Epithelial cell of umbilical artery (primary cell): ENCODE measurements at places on chromosomes 2 and 18. TPM values are rescaled to one million over a fixed set of nuclear protein-coding genes. Genes with fewer than 3 reads are reported as not detected.

Gene HOXD8
- 6.2 and 7.8 TPM in 2 replicates for total RNA-seq

Gene MTX2
- 33.7 and 38.3 TPM in 2 replicates for total RNA-seq

Gene MSTN
- not detected in 2 replicates for total RNA-seq

Gene RBMS1
- total RNA-seq: 59.8 and 69.0 TPM in 2 replicates

Gene COL3A1
- total RNA-seq: 24.0 and 46.7 TPM in 2 replicates

Gene ITGB6
- under 0.01 TPM in 1 of 2 replicates, not detected in the other for total RNA-seq

Gene TMEM198
- not detected in 2 replicates for total RNA-seq

Gene IRS1
- total RNA-seq: under 0.01 and 0.30 TPM in 2 replicates

Gene ALPI
- total RNA-seq: not detected in 2 replicates

Gene TRABD2A
- total RNA-seq: 1.1 and 1.6 TPM in 2 replicates

Gene C2orf80
- not detected in 2 replicates for total RNA-seq

Gene IL36G
- not detected in 2 replicates for total RNA-seq

Gene EFEMP1
- total RNA-seq: 1,703 and 3,226 TPM in 2 replicates

Gene PIEZO2
- total RNA-seq: 0.32 and 2.6 TPM in 2 replicates
